ENCODE measurements at places on chromosomes 2 and 18.
A peak's percentile ranks its signal among the peaks of the same experiment; 100 is the strongest.

DNA sequence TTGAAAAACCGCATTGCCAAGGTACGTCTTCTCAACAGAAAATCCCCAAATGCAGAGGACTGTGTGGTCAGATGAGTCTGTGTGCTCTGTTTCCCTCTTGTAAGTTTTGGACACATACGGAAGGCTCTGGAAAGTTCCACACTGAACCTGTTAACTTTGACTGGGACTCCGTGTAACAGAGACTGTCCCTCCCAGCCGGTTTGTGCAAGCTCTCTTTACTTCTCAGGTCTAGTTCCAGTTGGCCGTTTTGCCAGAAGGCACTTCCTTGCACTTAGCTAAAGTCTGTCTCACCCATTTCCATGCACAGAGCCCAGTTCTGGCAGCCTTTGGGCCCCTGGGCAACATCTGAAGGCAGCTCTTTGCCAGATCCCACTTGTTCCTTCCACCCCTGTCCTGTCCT, 22.0 kb downstream of the EFHD1 start:
- no peak for DNase-seq

GRCh38 chr2:193695367-193695766, 1500.6 kb upstream of the TMEFF2 start:
- peak; percentile 34 for DNase-seq

GRCh38 chr2:221267773-221268425, 304.2 kb downstream of the EPHA4 start:
- DNase-seq = no peak

GRCh38 chr18:37487400-37487867, 78.2 kb downstream of the CELF4 start:
- DNase-seq = no peak

GRCh38 chr2:233380132-233380895, 26.0 kb downstream of the DGKD start:
- no peak for DNase-seq

GRCh38 chr18:69999656-70000055, 52.0 kb upstream of the CD226 start:
- no peak for DNase-seq

DNA sequence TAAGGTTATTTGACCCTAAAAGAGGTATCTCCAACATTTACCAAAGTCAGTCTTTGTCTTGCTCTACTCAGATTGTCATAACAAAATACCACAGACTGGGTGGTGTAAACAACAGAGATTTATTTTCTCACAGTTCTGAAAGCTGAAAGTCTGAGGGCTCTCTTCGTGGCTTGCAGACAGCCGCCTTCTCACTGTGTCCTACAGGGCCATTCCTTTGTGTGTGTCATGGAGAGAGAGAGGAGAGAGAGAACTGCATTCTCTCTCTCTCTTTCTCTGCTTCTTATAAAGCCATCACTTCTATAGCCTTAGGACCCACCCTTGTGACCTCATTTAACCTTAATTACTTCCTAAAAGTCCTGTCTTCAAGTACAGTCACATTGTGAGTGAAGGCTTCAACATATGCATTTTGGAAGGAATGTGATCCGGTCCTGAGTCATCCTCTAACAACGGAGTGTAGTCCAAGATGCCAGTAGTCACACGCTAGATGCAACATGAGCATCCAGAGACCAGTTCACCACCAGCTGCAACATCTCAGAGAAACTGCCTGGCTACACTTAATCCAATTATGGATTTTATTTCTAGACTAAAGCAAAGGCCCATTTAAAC, 130.2 kb downstream of the CD226 start:
- peak; percentile 67 for DNase-seq

DNA sequence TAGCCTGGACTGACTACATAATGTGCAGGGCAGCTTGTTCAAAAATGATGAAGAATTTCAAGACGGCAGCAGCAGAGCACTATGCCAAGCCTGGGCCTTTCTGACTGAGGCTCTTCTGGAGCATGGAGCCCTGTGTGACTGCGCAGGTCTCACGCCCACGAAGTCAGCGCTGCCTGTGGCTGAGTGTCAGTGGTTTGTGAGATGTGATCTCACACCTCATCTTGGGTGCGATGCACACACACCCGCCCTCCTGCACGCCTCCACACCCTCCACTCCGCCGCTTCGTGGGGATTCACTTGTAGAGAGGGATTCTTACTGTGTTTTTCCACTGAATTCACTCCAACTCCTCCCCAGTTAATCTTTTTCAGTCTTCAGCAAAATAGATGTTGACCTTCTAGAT, 103.9 kb downstream of the VIT start:
- no peak for DNase-seq

- DNase-seq = peak; percentile 85
These were observed 74.5 kb downstream of the USP40 start for GRCh38 chr2:233492078-233492477.

GRCh38 chr2:729376-729861, 52.2 kb upstream of the TMEM18 start:
- DNase-seq = no peak

DNA sequence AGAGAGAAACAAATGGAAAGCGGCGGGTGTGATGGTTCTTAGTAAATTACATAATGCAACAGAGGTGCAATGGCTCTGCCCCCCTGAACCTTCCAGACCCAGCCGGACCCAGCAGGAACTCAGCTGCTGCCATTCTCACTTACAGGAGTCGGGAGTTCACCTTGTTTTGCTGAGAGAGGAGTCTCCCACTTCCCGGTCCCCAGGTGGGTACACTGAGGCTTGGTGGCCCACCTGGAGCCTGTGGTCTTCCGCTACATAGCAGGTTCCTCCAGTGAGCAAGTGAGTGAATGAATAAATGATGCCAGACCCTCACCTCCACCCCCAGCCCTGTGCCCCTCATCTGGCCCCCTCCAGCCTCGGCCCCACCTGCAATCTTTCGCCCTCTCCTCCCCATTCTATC, 11.2 kb downstream of the BIN1 start:
- no peak for DNase-seq

- no peak for DNase-seq
These were observed 68.4 kb upstream of the MSH2 start for GRCh38 chr2:47334356-47335136.

DNA sequence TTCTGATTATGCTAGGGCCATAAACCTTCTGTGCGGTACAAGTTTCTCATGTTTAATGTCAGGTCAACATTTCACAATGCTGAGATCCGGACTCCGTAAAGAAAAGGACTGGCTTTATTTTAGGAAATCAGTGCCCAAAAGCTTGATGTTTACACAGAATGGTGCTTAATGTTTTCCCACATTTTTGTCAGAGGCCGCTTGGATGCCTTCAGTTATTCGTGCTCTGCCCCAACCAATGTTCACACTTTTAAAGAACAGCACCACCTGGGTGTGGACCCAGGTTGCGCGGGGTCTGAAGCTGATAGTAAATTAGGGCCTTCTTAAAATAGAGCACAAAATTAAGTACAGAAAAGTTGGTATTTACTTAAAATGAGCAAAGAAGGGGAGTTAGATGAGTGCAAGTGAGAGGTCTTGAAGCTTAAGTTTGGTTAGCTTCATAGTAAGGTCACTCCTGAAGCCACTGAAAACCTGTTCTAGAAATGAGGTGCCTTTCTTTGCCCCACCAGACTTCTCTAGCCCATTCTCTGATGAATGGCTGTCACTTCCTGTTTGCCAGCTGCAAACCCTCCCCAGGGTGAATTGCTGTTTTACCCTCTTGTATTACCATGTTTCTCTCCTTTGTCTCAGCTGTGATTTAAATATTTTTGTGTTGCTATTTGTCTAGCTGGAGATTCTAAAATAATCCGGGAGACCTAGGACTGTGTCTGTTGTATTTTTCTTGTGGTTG, 20.5 kb downstream of the SLC3A1 start:
- no peak for DNase-seq

- peak; percentile 27 for DNase-seq
These were observed 25.1 kb downstream of the MARCHF7 start for GRCh38 chr2:159737292-159737916.

DNA sequence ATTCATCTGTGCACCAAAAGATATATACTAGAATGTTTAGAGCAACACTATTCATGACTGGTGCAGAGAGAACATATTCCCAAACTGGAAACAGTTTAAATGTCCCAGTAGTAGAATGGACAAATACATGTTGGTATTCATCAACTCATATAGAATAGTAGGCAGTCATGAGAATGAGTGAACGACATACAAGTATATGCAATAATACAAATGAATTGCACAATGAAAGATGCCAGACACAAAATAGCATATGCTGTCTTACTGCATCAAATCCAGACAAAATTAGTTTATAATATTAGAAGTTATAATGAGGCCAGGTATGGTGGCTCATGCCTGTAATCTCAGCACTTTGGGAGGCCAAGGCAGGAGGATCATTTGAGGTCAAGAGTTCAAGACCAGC, 8.3 kb upstream of the PRKAG3 start:
- DNase-seq = no peak

GRCh38 chr2:189273734-189274133, 94.2 kb upstream of the COL5A2 start:
- no peak for DNase-seq

DNA sequence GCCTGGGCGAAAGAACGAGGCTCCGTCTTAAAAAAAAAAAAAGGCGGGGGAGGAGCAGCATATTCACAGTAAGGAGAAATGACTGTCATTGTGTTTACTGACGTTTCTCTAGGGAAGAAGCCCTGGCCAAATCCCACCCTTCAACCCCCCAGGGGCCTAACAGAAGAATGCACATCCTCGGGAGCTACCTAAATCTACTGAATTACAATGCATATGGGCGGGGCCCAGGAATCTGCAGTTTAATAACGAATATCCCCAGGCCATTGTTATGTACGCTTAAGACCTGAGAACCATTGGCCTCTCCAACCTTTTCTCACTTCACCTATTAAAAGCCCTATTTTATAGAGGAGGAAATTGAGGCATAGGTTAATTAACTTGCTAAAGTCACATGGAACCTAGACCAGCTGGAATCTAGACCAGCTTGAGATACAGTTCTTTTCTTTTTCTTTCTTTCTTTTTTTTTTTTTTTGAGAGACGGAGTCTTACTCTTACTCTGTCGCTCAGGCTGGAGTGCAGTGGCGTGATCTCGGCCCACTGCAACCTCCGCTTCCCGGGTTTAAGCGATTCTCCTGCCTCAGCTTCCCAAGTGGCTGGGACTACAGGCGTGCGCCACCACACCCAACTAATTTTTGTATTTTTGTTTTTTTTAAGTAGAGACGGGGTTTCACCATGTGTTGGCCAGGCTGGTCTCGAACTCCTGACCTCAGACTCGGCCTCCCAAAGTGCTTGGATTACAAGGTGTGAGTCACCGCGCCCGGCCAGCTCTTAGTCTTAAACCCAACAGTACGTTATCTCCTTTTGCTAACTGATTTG, 708 bp upstream of the RIF1 start:
- DNase-seq = no peak

DNA sequence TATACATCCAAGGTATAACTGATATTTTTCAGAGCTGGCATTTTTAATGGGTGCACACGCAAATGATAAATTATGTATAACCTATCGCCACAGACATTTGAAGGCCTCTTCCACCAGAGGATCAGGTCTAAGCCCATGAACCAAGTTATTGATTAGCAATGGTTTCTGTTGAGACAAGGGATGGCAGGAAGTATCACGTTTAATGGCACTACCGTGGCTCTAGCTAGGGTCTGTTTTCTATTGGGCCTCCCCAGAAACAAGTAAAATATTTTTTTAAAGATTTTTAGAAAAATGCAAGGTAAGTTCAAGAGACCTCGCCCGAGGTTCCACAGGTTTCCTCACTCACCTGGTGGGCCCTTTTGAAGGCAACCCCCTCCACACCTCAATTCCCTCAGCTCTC, 667 bp downstream of the GFPT1 start:
- DNase-seq = no peak

- DNase-seq = peak; percentile 68
These were observed 114.5 kb downstream of the RNF144A start for GRCh38 chr2:7031547-7032245.

GRCh38 chr2:140770645-140771044, 1360.2 kb downstream of the LRP1B start:
- DNase-seq = no peak

DNA sequence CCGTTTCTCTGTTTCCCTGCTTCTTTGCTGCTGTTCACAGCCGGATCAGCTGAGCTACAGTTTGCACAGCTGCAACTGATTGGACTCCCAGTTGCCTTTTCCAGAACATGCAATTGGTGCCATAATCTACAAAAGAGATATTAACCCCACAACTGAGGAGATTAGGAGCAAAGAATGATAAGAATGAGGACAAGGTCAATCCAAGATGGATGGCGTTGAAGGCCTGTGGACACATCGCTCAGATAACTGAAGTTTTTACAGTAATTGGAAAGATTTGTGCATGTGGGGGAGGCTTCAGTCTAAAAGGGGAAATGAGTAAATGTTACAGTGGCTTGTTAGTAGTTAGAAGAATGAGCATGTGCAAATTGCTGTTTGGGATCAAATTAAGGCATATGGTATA, 263.2 kb downstream of the TGIF1 start:
- no peak for DNase-seq

GRCh38 chr2:240339411-240340360, 95.8 kb upstream of the GPC1 start:
- DNase-seq = no peak

- no peak for DNase-seq
These were observed 69.0 kb upstream of the ALPP start for GRCh38 chr2:232309592-232309991.

GRCh38 chr2:195494451-195494850, 162.6 kb upstream of the SLC39A10 start:
- no peak for DNase-seq

DNA sequence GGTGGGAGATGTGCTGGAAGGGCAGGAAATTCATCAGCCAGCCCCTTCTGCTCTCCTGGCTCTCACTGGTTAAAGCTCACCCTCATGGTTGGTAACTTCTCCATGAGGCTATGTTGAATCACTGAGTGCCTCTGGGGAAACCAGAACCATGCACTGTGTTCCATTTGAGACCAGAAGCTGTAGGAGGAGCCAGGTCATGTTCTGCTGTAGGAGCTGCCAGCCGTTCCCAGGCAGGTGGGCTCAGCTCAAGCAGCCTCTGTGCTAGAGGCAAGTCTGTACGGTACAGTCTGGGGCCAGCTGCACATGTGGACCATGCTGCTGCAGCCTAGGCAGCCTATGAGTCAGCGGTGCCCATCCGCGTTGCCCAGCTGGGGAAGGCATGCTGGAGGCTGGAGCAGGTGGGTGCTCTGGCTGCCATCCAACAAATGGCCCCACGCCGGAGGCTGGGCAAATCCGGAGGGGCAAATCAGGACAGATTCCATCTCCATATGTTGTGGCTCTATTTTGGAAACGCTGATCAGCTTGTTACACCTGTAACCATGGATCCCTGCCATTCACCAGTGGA, 22.0 kb upstream of the KCNF1 start:
- peak; percentile 51 for DNase-seq

DNA sequence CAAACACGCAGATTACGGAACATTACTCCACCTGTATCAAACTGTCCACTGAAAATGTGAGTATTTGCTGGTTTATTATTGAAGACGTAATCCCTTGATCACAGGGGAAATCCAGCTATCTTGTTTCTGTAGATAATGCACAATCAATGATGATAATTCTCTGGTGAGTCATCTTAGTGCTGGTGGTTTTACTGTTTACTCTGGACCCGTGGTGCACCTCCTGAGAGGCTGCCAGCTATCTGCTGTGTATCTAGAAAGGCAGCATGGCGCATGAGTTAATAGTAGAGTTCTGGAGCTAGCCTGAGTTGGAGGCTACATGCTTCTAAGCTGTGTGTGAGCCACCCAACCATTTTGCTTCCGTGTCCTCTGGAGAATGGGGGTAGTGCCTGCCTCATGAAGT, 6.5 kb downstream of the NCAPH start:
- DNase-seq = peak; percentile 35
